ENCODE measurements at places on chromosomes 4 and X.

GRCh38 chrX:108361316-108361715, 76.9 kb downstream of the COL4A6 start:
- no peak for DNase-seq

DNA sequence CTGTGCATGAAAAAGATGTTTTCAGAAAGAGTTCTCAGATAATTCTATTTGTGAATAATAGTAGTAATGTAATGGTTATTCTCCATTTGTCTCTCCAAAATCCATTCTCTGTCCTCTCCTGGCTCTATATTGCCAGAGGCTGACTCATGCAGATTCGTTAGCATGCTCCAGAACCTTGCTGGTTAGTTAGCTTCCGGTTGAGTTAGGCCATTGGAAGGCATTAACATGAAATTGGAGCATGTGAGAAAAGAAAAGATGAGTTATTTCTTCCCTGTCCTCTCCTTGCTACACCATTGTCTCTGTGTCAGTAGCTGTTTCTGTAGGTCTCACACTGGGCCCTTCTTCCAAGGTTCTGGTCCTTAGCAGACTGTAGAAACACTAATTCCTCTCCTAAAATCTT, 23.5 kb upstream of the PRDM8 start:
- DNase-seq: no peak

- DNase-seq: no peak
Measured at GRCh38 chr4:41119867-41120295, 94.5 kb downstream of the APBB2 start.

DNA sequence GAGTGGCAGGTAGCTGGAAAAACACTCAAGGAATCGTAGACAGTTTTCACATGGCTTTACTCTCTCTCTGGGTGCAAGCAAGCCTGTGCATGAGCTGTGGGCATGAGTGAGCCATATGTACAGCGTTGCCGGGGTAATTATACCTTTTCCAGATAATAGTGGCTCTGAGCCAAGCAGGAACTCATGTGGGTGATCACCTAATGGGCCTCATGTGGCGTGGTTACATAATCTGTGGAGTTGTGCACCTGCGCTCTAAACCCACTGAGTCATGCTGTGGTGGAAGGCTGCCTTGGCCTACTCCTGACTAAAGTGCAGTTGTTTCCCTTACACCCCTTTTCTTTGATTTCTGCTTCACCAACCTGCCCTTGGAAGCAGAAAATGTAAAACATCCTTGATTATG, 1564.5 kb upstream of the PCDH10 start:
- DNase-seq: no peak

- DNase-seq: peak; percentile 70
Measured at GRCh38 chrX:103687073-103687695, 685 bp upstream of the MORF4L2 start.

GRCh38 chr4:102281171-102281839, 64.0 kb downstream of the SLC39A8 start:
- no peak for DNase-seq

- DNase-seq: no peak
Measured at GRCh38 chr4:52836678-52837077, 25.4 kb upstream of the RASL11B start.

DNA sequence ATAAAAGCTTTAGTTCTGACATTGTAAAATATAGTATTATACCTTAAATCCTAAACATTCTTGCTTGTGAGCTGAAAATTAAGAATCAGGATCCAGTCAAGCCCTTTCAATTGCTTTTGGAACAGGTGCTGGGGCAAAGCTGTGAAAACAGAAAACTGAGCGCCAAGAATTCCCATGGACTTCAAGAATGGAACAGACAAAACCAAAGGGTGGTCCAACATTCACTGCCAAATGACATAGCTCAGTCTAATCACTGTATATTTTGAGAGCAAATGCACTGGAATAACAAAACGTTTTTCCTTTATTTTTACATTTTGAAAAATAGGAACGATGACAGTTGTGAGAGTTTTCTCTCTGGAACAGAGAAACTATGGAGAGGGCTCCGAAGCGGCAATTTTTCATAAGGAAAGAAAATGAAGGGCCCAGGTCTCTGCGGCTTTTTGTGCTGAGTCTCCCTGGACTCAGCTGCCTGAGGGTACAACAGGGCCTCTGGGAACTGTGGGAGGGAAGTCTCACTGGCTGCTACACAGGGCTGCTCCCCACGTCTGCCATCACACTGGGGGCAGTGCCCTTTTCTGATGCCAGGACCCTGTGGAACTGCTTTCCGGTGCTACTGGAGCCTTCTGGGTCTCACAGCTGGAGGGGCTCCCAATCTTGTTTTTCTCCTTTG, 56.0 kb upstream of the BMPR1B start:
- no peak for DNase-seq

GRCh38 chr4:123603165-123603564, 206.6 kb downstream of the SPRY1 start:
- no peak for DNase-seq

- DNase-seq: no peak
Measured at GRCh38 chr4:2824329-2824835, 19.3 kb upstream of the ADD1 start.

DNA sequence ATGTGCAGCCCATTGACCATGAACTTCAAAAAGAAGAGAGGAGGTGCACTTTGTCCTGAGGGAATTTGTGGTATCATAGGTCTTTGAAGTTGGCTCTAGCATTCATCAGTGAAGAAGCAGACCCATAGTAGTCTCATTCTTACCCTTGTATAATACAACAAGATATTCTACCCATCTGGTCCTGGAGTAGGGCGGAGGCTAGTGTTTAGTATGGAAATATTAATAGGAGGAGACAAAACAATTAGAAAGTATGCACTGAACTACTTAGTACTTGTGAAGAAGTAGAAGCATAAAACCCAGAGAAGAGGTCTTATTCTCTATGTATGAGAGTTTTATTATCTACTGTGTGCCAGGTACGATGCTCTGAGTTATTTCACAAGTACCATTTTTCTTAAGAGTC, 189.0 kb downstream of the AASDH start:
- DNase-seq: no peak

DNA sequence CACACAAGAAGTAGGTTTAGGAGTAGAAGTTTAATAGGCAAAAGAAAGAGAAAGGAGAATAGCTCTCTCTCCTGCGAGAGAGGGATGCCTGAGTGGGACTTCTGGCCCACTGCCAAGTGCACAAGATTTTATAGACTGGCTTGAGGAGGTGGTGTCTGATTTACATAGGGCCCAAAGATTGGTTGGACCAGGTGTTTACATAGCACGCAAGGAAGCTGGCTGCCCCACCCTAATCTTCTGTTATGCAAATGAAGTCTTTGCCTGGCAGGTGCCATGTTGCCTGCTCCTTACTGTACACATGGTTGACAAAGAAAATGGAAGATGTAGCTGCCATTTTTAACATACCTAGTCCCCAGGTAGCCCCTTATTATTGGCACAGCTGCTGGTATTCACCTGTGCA, 170.8 kb upstream of the GATB start:
- DNase-seq: no peak

DNA sequence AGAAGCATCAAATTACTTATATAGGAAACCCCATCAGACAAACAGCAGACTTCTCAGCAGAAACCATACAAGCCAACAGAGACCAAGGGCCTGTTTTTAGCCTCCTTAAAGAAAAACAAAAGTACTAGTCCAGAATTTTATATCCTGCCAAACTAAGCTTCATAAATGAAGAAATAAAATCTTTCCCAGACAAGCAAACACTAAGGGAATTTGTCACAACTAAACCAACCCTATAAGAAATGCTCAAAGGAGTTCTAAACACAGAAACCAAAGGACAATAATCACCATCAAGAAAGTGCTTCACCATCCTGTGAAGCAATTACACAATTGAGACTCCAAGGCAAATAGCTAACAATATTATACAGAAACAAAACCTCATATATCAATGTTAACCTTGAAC, 238.6 kb downstream of the NKX6-1 start:
- no peak for DNase-seq

DNA sequence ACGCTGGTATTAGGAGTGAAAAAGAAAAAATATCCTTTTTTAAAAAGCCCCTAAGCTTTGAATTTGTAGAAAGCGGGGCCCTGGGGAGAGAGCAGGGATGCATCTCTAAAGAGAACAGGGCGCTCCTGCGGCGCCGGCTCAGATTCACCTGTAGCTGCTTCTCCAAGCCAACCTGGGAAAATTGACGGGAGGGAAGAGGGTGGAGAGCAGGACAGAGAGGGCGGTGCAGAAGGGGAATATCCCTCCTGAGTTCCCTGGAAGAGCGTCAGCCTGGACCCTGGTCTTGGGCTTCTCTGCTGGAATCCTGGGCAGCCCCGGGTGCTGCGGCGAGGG, 776 bp upstream of the SOWAHD start:
- DNase-seq: no peak

DNA sequence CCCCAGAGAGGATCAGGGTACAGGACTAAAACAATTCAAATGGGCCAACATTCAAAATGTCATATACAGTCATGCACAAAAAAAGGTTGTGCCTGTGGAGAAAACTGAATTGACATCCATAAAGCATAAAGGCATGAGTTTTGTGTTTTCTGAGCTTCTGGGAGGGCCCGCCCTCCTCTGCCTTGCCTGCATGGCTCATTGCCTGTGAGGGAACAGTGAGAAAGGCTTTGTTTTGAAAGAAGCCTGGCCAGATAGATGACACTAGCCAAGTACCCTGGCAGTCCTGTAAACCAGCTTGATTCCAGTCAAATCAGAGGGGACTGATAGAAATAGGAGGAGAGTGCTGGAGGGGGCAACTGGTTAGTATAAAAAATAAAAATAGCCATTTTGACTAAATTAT, 194.3 kb downstream of the KIT start:
- DNase-seq: no peak

DNA sequence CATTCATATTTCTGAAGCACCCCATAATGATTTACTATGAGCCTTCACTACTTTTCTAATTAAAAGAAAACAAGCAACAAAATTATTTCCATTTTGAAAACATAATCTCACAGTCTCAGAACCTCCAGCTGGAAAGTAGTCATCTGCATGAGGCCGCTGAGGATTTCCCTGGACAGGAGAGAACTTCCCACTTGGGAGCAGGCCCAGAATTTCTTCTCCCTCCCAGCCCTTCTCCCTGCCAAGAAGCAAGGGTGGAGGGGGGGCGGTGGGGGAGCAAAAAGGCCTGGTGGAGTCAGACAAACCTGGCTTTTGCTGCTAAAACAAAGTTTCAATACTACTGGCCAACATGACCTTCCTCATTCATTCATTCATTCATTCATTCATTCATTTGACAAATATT, 167.3 kb downstream of the PJA1 start:
- DNase-seq: no peak

DNA sequence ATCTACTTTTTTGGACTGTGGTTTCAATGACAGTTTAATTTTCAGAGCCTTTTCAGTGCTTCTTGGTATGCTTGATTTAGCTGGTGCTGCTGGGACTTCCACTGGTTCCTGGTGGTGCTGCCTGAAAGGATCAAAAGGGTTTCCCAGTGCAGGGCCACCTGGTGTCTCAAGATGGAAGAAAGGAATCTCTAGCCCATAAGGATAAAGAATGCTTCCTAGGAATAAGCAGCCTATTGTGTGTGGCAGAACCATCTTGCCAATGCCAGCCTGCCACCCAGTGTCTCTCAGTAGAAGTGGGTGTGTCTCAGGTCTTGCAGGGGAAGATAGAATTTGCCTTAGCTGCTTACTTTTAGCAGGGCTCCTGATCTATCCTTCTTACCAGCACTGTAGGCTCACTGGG, 15.0 kb upstream of the RAI2 start:
- DNase-seq: no peak

- no peak for DNase-seq
Measured at GRCh38 chrX:67692246-67692645, 148.4 kb downstream of the AR start.

- peak; percentile 28 for DNase-seq
Measured at GRCh38 chrX:56802921-56803849, 74.1 kb downstream of the NBDY start.

- DNase-seq: no peak
Measured at GRCh38 chr4:70306076-70306475, 28.7 kb upstream of the CABS1 start.

GRCh38 chr4:28886934-28887333, 1833.2 kb upstream of the PCDH7 start:
- no peak for DNase-seq

GRCh38 chrX:103562801-103563200, 22.5 kb upstream of the TCEAL4 start:
- no peak for DNase-seq

GRCh38 chrX:13790206-13791131, 26.4 kb downstream of the GPM6B start:
- no peak for DNase-seq

- no peak for DNase-seq
Measured at GRCh38 chrX:34875204-34875603, 67.4 kb upstream of the FAM47B start.

DNA sequence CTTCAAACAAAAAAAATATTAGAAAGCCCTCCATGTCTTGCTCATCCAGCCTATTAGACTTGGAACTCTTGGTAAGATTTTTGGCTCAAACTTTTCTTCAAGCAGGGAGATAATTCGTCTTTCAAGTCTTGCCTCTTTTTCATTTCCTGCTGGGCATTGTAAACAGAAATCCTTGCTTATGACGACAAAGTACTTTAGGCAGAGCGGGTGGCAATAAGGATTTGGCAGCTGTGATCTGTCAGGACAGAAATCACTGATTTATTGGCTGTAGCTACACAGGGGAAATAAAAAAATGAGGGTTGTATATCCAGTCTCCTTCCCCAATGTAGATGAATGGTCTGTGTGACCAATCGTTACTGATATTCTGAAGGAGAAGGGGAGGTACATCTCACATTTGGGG, 121.6 kb downstream of the SLC4A4 start:
- no peak for DNase-seq

- no peak for DNase-seq
Measured at GRCh38 chrX:38375891-38376290, 23.5 kb downstream of the OTC start.

DNA sequence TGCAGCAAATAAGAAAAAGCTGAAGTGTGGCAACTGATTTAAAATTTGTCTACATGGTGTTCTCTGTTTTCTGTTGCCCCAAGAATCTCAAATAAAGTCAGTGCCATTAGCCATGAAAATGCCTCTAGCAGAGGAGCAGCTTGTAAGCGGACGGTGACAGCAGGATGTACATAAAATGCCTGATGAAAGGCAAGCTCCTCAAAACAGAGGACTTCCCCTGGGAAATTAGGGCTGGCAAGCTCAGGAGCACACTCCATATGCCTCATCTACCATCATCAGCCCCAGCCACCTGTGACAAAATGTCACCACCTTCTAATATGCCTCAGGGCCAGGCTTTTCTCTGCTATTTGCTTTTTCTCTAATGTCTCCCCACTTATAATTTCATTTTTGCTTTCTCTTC, 54.5 kb downstream of the ASB9 start:
- no peak for DNase-seq

DNA sequence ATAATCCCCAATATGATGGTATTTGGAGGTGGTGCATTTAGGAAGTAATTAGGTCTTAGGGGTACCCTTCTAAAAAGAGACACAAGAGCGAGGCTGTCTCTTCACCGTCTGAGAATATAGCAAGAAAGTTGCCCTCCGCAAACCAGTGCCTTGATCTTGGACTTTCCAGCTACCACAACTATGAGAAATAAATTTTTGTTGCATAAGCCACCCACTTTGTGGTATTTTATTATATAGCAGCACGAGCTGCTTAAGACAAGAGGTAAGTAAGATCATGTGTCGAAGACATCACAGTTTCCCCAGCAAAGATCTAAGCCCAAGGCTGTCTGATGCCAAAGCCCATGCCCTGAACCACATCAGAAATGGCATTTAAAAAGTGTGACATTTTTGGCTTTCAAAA, 9.6 kb upstream of the EXOSC9 start:
- no peak for DNase-seq

- DNase-seq: no peak
Measured at GRCh38 chr4:66769441-66769840, 775.9 kb downstream of the CENPC start.

All from stimulated activated CD4-positive, alpha-beta T cell treated with anti-CD3 and anti-CD28 coated beads, Interleukin-15, amount 100 ng/mL, for 48 hours (primary cell).